ENCODE measurements at places on chromosomes 5 and 9. TPM values are rescaled to one million over a fixed set of nuclear protein-coding genes. Genes with fewer than 3 reads are reported as not detected.

The CARTPT gene
- total RNA-seq: not detected

The ANKS6 gene
- total RNA-seq: 10.4 TPM

The PCDHA4 gene
- total RNA-seq: 0.66 TPM

The GRXCR2 gene
- not detected for total RNA-seq

The IRX2 gene
- 2.2 TPM for total RNA-seq

The CLPTM1L gene
- 118 TPM for total RNA-seq

The OTP gene
- total RNA-seq: not detected

The FBP2 gene
- total RNA-seq: not detected

The ELP1 gene
- total RNA-seq: 20.9 TPM

The NCBP1 gene
- total RNA-seq: 16.2 TPM

The CD72 gene
- 37.6 TPM for total RNA-seq

The NUTM2G gene
- total RNA-seq: not detected

The FOXD1 gene
- not detected for total RNA-seq

The MEGF10 gene
- total RNA-seq: 1.7 TPM

The OLFML2A gene
- total RNA-seq: 6.7 TPM

The ALAD gene
- total RNA-seq: 46.7 TPM

The DMRT3 gene
- total RNA-seq: 0.34 TPM

The GPR21 gene
- 0.88 TPM for total RNA-seq

The HK3 gene
- 12.4 TPM for total RNA-seq

The ALDH7A1 gene
- total RNA-seq: 20.2 TPM

The MUSK gene
- not detected for total RNA-seq

The RNF180 gene
- 9.9 TPM for total RNA-seq

The SPATA31C1 gene
- not detected for total RNA-seq

The FRMPD1 gene
- total RNA-seq: 0.33 TPM

The PTGDS gene
- total RNA-seq: 22.4 TPM

The CXXC5 gene
- 68.4 TPM for total RNA-seq

The CCNH gene
- 142 TPM for total RNA-seq

The TRIM36 gene
- total RNA-seq: 2.2 TPM

The GARIN3 gene
- total RNA-seq: not detected

The PLK2 gene
- total RNA-seq: 21.6 TPM

The PCDHA5 gene
- 0.33 TPM for total RNA-seq

The MLANA gene
- total RNA-seq: not detected

The NR4A3 gene
- 5.3 TPM for total RNA-seq

The EGFLAM gene
- total RNA-seq: 68.9 TPM

The ESM1 gene
- not detected for total RNA-seq

The TMEM252 gene
- not detected for total RNA-seq

The STPG3 gene
- not detected for total RNA-seq

The TMEFF1 gene
- total RNA-seq: 2.9 TPM

The AQP7 gene
- total RNA-seq: 498 TPM

The SLC46A2 gene
- total RNA-seq: 0.22 TPM

The PGM5 gene
- total RNA-seq: 24.0 TPM

The PRDM9 gene
- not detected for total RNA-seq

The MOB3B gene
- total RNA-seq: 13.4 TPM

The CCDC180 gene
- 4.6 TPM for total RNA-seq

The GABRP gene
- 1.8 TPM for total RNA-seq

The FBXO4 gene
- total RNA-seq: 23.8 TPM

The PCDHGC5 gene
- 0.85 TPM for total RNA-seq

The FAM151B gene
- total RNA-seq: 3.4 TPM

The IQGAP2 gene
- 119 TPM for total RNA-seq

The UBTD2 gene
- 13.8 TPM for total RNA-seq

The GPX3 gene
- total RNA-seq: 6,661 TPM

The GSN gene
- total RNA-seq: 7,014 TPM

The ASTN2 gene
- 7.0 TPM for total RNA-seq

The ABLIM3 gene
- 115 TPM for total RNA-seq
